Activated CD4-positive, alpha-beta T cell treated with anti-CD3 and anti-CD28 coated beads for 24 hours (primary cell): ENCODE measurements at places on chromosomes 2 and 18.

- DNase-seq = no peak
Observed at GRCh38 chr2:28406276-28407096, 13.8 kb downstream of the FOSL2 start.

DNA sequence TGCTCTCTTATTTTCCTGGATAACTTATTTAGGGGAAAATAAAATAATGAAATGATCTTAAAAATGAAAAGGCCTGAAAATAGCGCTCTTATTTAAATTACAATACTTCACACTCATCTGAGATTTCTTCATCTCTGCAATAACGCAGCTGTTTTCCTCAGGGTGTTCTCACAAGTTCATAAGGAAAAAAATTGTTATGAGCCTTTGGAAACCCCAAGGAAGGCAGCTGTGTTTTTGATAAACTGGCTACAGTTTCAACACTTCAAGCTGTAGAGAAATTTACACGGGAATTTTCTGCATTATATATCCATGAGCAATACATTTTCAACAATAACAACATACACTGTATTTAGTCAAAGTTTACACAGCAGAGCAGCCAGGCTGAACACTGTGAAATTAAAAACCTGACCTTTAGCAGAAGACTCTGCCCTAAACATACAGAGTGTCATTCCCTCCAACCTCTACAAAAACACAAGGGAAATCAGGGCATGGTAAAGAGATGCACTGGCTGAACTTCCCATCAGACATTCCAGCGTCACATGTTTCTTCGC, 959.6 kb downstream of the SLC4A3 start:
- DNase-seq = no peak

DNA sequence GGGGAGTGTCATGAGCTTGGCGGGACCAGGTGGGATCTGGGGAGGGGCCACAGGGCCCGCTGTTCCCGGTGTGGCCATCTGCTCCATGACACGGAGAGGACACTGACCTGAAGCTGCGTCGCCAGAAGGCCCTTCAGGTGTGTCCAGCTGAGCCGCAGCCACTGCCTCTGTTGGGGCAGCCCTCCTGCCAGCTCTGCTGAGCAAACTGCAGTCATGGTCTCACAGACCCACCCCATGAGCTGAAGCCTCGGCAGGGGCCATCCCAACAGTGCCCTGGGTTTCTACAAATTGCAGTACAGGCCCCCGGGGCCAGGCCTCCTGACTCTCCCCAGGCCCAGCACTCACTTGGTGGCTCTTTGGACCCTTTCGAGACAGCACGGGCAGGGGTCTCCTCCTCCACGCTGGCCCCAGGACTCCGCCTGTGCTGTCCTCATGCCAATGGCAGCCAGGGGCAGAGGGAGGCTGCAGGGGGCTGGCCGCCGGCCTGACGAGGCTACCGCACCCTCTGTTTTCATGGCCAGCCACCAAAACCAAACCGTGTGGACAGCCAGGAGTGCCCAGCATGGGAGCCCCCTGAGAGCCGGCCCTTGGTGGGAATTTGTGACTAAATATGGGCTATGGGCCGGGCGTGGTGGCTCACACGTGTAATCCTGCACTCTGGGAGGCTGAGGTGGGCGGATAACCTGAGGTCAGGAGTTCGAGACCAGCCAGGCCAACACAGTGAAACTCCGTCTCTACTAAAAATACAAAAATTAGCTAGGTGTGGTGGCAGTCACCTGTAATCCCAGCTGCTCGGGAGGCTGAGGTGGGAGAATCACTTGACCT, 175.2 kb upstream of the SALL3 start:
- DNase-seq = no peak

DNA sequence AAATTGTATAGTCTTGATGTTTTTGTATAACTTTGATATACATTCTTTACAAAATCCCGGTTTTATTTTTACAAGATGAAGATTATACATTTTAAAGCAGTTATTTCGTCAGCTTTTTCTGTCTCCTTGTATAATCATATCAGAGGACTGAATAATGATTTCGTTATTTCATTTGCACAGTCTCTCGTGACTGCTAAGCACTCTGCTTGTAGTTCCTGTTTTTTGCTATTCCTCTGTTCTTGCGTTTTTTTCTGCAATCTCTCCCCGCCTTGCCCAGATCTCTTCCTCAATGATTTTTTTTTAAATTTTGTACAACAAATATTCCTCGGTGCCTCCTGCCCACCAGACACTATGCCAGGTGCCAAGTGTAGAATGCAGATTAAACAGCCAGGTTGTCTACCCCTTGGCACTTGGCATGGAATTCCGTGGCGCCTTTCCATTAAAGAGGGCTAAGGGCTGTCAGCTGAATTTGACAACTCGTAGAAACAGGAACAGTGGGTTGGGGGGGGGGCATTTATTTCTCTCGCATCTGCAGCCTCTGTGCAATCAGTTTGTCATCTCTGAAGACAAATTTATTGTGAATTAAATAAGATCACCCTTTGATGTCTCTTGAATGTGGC, 69.6 kb downstream of the KLHL29 start:
- DNase-seq = no peak

DNA sequence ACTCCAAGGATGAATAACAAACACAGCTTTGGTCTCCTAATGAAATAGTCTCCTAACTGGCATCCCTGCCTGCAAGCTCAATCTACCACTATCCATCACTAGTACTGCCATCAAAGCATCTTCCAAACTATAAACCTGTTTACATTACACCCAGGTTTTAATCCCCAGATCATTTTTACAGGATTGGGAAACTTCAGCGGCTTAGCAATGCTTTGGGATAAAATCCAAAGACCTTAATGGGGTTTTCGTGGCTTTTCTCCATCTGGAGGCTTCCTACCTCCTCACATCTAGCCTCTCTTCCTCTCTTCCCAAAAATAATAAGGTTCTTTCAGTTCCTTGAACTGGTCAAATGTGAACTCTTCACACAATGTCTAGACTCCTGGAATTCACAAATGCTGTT, 92.2 kb upstream of the SETBP1 start:
- no peak for DNase-seq

GRCh38 chr18:28175150-28175929, 1.6 kb downstream of the CDH2 start:
- DNase-seq = no peak

DNA sequence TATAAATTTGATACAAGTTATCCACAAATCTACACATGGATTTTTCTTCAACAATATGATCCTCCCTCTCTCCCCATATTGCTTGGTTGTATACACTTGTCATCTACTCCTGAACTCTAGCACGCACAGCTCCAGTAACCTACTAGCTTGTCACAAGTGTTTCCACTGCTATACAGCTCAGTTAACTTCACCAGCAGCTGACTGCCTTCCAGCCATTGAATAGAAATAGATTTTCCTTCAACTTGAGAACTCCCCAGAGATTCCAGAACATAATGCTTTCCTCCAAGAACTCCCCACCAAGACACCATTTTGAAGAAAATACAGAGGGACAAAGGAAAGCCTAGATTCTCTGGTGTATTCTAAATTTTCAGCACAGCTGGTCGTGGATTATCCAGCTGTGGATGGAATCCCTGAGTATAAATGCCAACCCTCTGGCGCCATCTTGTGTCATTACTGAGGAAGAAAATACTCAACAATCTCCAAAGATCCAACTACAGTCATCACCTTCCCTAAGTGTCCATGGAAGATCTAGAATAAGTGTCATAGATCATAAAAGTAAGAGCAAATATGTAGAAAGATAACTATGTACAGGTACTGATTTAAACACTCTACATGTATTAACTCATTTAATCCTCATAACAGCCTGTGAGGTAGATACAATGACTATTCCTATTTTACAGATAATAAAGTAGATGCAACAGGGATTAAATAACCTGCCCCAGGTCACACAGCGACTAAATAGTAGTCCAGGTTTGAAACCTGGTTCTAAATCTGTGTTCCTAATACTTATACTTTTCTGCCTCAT, 156.7 kb downstream of the ARHGAP28 start:
- DNase-seq = no peak

GRCh38 chr2:172639256-172639655, 83.4 kb downstream of the PDK1 start:
- DNase-seq = no peak

DNA sequence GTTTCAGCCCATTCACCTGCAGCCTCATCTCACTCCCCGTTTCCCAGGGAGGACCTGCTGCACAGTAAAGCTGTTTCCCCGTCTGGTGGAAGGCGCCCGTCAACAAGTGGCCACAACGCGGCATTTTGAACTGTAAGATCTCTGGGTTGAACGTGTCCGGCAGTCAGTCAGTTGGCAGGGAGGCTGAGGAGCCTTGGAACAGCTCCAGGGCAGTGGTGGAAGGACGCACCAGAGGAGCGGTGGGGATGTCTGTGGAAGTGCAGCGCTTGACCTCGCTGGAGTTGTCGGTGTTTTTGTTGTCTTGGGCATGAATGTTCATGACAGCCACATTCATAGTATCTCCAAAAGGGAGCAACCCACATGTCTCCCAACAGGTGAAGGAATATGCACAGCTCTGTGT, 31.4 kb upstream of the MBP start:
- DNase-seq = no peak

DNA sequence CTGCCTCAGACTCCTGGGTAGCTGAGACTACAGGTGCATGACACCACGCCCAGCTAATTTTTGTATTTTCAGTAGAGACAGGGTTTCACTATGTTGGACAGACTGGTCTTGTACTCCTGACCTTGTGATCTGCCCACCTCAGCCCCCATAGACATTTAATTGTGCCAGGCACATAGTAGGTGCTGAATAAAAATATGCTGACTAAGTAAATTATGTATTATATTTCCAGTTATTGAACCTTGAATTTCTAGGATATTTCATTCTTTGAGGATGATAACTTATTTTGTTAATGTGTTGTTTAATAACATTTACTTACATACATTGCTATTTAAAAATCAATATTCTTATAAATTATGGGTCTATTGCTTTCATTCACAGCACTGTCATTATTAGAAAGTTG, 190.4 kb upstream of the LRRTM4 start:
- no peak for DNase-seq

DNA sequence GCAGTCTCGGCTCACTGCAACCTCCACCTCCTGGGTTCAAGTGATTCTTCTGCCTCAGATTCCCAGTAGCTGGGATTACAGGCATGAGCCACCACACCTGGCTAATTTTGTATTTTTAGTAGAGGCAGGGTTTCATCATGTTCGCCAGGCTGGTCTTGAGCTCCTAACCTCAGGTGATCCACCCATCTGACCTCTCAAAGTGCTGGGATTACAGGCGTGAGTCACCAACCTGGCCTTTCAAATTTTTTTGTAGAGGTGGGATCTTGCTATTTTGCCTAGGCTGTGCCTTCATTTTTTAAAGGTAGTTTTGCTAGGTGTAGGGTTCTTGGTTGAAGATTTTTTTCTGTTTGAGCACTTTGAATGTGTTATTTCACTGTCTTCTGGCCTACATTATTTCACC, 6.2 kb downstream of the HAUS1 start:
- DNase-seq = no peak

DNA sequence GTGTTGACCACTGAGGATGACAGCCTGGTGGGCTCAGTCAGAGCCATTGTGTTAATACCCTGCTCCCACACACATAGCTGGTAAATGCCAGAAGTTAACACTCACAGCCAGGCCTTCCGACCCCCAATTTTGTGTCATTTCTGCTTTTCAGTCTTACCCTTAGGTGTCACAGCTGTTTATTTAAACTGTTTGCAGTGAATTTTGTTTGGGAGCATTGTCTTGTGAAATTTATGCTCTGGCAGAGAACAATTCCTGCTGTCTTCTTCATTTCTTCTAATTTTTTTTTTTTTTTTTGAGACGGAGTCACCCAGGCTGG, 8.2 kb downstream of the LPIN1 start:
- no peak for DNase-seq

- DNase-seq = no peak
Observed at GRCh38 chr18:6039055-6039454, 143.7 kb upstream of the TMEM200C start.

DNA sequence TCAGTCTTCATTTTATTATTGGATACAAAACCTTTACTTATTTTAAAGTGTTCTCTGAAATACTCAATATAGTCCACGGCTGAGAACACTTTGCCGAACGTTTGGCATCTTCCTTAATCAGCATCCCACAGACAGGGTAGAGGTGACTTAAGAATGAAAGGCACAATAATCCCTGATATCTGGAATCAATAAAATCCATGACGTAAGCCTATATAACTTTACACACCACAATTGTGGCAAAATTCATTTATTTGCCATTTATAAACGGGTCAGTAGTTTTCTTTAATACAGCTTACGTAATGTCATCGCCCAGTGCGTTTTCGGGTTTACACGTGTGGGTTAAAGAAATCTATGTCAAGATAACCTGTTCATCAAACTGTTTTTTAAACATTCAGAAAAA, 1.3 kb downstream of the MGAT4A start:
- no peak for DNase-seq

DNA sequence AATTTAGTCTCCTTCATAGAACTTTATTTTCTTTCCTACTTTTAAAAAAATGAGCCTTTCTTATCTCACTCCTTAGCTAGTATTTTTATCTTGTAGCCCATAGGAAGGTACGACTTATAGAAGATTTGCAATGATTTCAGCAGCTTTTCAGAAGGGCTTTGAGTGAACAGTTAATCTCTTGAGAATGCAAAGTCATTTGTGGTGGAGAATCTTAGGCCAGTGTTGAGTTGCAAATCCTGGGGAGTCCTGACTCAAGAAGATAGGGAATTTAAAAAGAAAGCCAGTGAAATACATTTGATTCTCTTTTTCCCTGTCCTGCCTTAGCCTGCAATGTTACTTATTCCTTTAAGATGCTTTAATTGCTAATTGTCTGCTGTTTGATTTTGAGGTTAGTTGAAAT, 33.6 kb downstream of the LYPD6 start:
- no peak for DNase-seq

GRCh38 chr2:108580050-108580449, 45.8 kb downstream of the LIMS1 start:
- no peak for DNase-seq

DNA sequence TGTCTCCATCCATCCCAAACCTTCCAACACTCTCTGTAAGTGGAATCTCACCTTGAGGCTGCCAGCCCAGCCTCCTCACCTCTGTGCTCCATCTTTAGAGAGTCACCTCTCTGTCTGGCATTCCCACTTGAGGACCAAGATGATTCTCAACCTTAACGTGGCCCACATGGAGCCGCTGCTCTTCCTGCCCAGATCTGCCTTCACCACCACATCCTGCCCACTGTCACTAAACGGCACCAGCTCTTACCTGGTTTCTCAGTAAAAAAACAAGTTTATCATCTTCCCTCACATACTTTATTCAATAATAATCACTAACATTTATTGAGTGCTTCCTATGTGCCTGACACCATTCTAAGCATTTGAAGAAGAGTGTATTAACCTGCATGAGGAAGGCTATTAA, 80.4 kb downstream of the NEDD4L start:
- no peak for DNase-seq

GRCh38 chr2:33391529-33392255, 84.8 kb upstream of the RASGRP3 start:
- DNase-seq = no peak

- no peak for DNase-seq
Observed at GRCh38 chr2:223989856-223990232, 32.6 kb downstream of the MRPL44 start.

- no peak for DNase-seq
Observed at GRCh38 chr2:189328848-189329245, 112.4 kb upstream of the WDR75 start.

- no peak for DNase-seq
Observed at GRCh38 chr2:144211826-144212225, 308.1 kb downstream of the ZEB2 start.
